ENCODE measurements at places on chromosomes 12 and 14.

DNA sequence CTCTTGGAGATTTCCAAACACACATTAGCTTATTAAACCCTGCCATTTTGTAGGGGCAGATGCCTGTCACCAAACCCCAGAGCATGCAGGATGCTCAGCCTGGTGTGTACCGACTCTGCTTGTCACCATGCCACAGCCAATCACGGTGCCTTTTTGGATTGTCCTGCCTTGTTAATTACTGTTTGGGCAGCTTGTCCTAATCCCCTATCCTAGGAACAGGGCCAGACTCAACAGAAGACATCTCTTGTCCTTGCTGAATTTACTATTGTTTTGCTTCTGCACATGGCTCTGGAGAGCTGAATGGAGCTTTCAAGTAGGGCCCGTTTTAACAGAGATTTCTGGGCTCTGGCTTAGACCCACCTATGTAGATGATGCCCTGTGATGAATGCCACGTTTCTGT lies 388.5 kb downstream of the AACS start:
- no peak for DNase-seq

GRCh38 chr12:29528161-29528560 lies 30.7 kb upstream of the OVCH1 start:
- no peak for DNase-seq

- DNase-seq = no peak
Measured at GRCh38 chr12:91384366-91384765, 201.7 kb upstream of the DCN start.

DNA sequence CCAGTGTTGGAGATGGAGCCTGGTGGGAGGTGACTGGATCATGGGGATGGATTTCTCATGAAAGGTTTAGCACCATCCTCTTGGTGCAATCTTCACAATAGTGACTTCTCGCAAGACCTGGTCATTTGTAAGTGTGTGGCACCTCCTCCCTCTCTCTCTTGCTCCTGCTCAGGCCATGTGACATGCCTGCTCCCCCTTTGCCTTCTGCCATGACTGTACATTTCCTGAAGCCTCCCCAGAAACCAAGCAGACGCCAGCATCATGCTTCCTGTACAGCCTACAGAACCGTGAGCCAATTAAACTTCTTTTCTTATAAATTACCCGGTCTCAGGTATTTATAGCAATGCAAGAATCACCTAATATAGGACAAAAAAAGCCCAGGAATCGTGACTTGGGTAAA lies 171.0 kb upstream of the FOXN3 start:
- DNase-seq = no peak

GRCh38 chr12:64583771-64584421 lies 26.4 kb upstream of the RASSF3 start:
- no peak for DNase-seq

- no peak for DNase-seq
Measured at GRCh38 chr14:74571901-74572725, 39.9 kb downstream of the LTBP2 start.

DNA sequence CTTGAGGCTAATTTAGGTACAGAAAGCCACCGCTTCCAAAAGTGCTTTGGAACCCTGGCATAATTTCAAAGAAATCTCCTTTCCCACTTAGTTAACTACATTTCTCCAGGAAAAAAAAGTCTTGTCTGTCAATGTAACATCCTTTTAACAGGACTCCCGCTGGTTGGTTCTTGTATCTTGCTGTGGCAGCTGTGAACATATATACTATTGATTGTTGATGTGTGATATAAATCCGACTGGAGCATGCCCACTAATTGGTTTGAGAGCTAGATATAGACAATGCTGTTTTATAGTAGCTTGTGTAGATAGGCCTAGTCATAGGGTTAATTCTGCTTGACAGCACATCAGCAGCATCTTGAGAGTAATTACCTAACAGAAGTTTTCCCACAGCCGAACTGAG lies 89.6 kb downstream of the MSRB3 start:
- no peak for DNase-seq

GRCh38 chr14:20435582-20436362 lies at the start of gene KLHL33:
KLHL33 (minus strand) TSS chr14:20436166; CDS start chr14:20435811, 355 bp downstream.
- no peak for DNase-seq

DNA sequence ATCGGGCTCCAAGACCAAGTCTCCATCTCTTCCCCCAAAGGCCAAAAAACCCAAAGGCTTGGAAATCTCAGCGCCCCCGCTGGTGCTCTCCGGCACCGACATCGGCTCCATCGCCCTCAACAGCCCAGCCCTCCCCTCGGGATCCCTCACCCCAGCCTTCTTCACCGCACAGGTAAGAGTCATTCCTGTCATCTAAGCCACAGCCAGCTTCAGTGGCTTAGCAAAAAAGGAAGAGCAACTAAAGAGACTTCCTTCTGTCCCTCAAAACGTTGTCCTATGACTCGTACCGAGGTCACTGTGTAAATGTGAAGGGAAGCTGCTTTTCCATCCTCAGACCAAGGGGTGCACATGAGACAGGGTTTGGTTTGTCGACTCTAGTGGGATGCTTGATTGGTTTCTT lies 53.4 kb downstream of the ELK3 start:
- DNase-seq = no peak

GRCh38 chr12:109729371-109729781 lies 15.8 kb downstream of the FAM222A start:
- no peak for DNase-seq

GRCh38 chr12:126966498-126966897 lies 1300.5 kb upstream of the TMEM132C start:
- DNase-seq = no peak

DNA sequence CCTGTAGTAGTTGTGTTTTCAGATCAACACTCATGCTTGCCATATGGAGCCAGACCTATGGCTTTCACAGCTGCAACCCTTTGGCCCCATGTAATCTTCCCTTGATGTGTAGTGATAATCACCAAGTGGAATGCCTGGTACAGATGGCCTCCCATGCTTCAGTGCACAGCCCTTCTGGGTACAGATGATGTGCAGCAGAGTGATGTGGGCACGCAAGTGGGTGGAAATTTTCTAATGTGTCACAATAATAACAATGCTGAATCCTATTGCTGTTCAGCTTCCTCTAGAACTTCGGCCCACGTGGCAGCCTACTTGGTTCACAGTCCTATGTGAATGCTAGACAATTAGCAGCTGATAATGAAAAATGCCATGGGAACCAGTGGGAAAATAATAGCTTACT lies 188.1 kb downstream of the SNAPC1 start:
- DNase-seq = no peak

DNA sequence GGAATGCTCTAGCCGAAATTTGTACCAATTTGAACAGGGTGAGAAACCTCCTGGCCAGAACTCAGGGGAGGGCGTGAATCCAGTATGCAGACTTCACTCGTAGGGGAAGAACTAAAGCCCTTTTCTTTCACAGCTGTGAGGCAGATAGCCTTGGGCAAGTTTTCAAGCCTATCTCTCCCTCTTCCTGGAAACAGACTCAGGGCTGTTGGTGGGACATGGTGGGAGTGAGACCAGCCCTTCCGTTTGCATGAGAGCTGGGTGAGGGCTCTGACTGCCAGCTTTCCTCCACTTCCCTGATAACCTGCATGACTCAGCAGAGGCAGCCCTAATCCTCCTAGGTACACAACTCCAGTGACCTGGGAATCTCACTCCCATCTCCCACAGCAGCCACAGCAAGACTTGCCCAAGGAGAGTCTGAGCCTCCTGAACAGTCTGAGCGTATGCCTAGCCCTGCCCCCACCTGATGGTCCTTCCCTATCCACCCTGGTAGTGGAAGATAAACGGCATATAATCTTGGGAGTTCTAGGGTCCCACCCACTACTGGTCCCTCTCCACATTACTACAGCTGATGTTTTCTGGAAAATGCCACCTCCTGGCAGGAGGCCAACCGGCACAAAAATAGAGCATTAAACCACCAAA lies 170.1 kb upstream of the AMIGO2 start:
- DNase-seq = no peak

- peak; percentile 70 for DNase-seq
Measured at GRCh38 chr12:127381043-127381668, 885.8 kb upstream of the TMEM132C start.

DNA sequence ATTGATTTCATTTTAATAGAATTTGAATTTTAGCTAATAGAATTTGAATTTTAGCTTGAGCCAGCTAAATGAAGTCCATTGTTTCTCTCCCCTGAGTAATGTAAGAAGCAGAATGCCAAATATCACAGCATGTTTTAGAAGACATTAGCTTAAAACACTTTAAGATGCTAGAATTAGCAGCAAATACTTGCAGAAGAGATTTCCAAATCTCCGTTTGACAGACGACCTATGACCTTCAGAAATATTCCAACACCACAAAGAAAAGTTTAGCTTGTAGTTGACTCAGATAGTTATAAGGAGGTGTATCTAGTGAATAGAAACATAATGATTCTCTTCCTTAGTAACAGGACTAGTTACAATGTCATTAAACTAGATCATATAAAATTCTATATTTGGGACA lies 51.7 kb upstream of the MYF6 start:
- no peak for DNase-seq

GRCh38 chr14:23041729-23042128 lies 283 bp upstream of the PSMB11 start:
- DNase-seq = no peak
